RWPE1 (cell line): ENCODE measurements at places on chromosomes 16 and 17.

DNA sequence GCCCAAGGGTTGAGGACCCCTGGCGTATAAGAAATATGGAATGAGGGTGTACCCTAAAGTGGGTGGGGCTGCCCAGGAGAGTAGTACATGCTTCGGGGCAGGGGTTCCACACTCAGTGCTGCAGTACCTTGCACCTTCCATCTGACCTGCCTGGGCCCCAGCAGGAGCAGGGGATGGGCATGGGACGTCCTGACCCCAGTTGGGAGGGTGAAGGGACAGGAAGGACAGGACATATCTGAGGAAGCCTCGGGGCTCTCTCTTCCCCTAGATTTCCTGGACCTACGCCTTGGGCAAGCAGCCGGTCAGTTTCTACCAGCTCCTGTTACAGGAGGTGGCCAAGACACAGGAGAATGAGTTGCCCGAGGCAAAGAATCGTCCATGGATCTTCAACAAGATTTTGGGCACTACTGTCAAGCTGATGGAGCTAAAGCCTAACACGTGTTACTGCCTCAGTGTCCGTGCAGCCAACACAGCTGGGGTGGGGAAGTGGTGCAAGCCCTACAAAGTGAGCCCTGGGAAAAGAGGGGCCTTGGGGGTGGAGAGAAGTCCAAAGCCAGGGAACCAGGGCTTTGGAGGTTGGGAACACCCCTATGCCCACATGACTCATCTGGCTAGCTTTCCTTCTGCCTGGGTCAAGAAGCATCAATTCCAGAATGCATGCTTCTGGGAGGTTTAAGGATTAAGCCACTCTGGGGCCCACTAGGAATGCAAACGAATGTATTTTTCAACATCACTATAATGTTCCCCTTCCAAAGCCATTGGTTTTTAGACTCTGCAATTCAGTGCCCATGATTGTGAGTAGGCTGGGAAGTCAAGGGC lies 7.9 kb downstream of the FNDC8 start:
- DNase-seq: no peak

GRCh38 chr16:50315346-50315997 lies 49.1 kb downstream of the ADCY7 start:
- no peak for DNase-seq

GRCh38 chr17:60139438-60140285 lies 10.1 kb upstream of the CA4 start:
- peak; percentile 57 for DNase-seq

DNA sequence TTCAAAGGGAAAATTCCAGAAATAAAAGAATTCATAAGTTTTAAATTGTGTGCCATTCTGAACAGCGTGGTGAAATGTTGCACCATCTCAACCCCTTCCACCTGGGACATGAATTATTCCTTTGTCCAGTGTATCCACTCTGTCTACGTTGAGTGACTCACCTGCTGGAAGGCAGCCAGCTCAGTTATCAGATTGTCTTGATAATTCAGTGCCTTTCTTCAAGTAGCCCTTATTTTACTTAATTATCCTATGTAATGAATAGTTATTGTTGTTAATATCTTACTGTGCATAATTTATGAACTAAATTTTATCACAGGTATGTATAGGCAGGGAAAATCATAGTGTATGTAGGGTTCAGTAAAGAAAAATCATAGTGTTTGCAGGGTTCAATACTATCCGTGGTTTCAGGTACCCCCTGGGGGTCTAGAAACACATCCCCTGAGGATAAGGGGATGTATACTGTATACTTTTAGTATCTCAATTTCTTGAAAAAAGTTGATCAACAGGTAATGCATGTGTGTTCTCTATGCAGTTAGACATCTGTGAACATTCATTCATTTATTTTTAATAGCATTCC lies 7.7 kb upstream of the PCTP start:
- DNase-seq: peak; percentile 65

- no peak for DNase-seq
Measured at GRCh38 chr17:1532836-1533602, 16.6 kb upstream of the INPP5K start.

- DNase-seq: no peak
Measured at GRCh38 chr17:46122486-46122871, 70.8 kb downstream of the KANSL1 start.
